ENCODE measurements at places on chromosomes 4 and X. TPM values are rescaled to one million over a fixed set of nuclear protein-coding genes. Genes with fewer than 3 reads are reported as not detected.

Gene TMPRSS11A
- 3.1 TPM for total RNA-seq

Gene ZNF275
- total RNA-seq = 7.7 TPM

Gene CDKL2
- total RNA-seq = 1.2 TPM

Gene PAGE5
- total RNA-seq = not detected

Gene TEX13D
- 1.4 TPM for total RNA-seq

Gene NXF2B
- not detected for total RNA-seq

Gene TRO
- total RNA-seq = 34.2 TPM

Gene CT45A1
- total RNA-seq = not detected

GRCh38 chr4:7262134-7262533, 69.8 kb downstream of the SORCS2 start:
- DNase-seq = no peak

DNA sequence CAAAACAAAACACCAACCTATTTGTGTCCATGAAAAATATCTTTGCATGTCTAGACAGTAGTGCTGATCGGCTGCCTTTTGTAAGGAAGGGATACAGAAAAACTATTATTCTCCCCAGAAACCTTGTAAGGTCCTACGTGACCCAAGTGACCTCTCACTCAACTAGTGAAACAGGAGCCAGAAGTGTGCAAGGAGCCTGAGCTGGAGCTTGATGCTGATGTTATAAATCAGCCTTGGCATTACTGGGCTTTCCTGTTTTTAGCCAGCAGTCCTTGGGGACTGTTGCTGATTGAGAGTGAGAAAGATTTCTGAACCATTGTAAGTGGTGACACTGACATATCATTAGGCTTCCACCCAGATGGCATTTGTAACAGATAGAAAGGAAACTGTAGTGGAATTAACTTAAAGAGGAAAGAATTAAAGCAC, 100.8 kb upstream of the LIMCH1 start:
- peak; percentile 72 for DNase-seq

- no peak for DNase-seq
Measured at GRCh38 chr4:157775971-157776370, 396.9 kb downstream of the GASK1B start.

- no peak for DNase-seq
Measured at GRCh38 chrX:724256-724655, 93.7 kb downstream of the SHOX start.

DNA sequence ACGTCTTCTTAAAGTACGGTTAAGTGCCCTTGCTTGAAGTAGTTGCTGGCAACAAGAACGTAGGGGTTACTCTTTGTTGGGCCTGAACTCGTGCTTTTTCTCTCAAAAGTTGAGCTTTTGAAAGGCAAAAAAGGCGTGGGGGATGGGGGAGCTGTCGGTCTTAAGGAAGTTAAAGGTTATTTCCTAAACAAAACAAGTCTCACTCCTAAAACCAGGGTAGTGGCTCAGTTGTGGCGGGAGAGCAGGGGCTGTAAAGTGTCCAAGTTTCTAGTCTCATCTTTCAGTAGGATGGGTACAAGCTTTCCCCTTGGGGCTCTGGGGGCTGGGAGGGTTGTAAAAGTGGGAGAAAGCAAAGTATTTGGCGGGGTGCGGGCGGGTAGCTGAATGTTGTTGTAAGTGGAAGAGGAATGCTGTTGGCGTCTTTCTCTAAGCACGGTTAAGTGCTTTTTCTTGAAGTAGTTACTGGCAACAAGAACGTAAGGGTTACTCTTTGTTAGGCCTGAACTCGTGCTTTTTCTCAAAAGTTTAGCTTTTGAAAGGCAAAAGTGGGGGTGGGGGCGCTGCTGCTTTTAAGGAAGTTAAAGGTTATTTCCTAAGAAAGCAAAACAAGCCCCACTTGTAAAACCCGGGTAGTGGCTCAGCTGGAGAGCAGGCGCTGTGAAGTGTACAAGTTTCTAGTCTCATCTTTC, 904 bp upstream of the WDR1 start:
- DNase-seq = peak; percentile 59

DNA sequence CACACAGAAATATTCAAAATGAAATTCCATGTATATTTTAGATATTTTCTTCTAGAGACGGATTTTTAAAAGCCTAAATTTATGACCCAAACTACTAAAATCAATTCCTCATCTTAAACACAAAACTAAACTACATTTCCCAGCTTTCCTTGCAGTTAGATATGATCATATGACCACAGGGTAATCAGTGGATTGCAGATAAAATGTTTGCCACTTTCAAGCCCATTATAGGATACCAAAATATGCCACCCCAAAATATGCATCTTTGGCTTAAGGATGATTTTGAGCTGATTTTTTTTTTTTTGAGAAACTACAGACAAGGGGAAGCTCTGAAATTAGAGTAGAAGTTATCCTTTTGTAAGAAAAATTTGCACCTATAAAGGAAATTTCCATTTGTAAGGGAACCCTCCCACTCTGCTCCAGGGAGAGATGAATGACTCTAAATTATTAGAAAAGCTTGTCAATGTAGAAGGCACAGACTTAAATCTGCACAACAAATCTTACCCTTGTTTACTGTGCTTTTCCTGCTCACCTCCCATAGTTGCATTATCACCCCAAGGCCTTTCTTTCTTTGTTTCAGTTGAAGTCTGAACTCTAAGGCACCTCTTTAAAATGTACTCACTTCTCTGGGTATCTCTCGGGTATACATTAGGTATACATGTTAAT, 503.0 kb downstream of the PDHA2 start:
- DNase-seq = no peak

GRCh38 chr4:99845708-99846469, 29.3 kb downstream of the DAPP1 start:
- no peak for DNase-seq

- DNase-seq = no peak
Measured at GRCh38 chrX:65528293-65528692, 6.3 kb downstream of the LAS1L start.

- peak; percentile 44 for DNase-seq
Measured at GRCh38 chrX:4588893-4589292, 875.4 kb upstream of the PRKX start.

DNA sequence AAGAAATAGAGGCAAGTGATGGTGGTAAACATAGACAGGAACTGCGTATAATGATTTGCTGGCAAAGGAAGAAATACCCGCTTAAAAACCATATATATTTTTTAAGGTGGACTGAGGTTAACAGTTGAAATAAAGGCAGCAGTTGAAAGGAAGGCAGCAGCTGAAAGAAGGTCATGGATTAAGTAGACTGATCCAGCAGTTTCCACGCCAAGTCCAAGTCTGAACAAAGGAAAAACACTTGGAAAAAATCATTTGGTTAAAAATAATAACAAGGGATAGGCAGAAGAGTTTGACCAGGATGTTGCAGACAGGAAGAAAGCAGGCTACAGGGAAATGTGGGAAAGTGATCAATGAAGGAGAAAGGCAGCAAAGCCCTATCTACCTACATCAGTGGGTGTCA, 93.6 kb downstream of the AMELX start:
- no peak for DNase-seq

- peak; percentile 62 for DNase-seq
Measured at GRCh38 chr4:183430317-183430993, 14.0 kb upstream of the CDKN2AIP start.

DNA sequence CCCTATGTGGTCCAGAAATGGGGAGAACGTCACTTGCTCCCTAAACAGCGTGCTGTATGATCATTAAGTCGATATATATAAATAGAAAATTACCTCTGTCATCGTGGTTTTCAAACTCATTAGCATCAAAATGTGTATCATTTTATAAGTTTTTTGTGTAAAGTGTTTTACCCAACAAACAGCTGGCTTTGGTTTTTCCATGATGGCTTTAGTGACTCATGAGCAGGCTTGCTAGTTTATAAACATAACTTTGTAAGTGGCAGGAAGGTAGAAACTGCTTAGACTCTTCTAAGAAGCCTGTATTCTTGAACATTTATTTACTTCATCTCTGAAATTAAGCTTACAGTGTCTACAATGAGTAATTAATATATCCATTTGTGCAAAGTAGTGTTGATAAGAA, 108.4 kb upstream of the DIPK2B start:
- no peak for DNase-seq

DNA sequence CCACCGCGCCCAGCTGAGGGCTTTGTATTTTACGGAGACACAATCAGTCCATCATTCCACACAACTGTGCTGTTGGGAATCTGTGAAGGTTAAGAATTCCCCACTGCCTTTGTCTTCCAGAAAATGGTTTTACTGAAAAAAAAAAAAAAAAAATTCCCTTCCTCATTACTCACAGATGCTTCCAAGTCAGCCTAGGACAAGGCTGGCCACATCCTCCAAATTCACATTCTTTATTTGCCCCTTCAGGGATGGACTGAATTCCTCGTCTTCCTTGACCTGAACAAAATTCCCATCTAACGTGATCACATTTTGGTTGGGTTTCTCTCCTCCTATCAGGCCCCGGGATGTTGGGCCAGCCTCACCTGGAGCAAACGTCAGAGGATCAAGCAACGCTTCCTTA, 130.3 kb downstream of the DHRSX start:
- no peak for DNase-seq

DNA sequence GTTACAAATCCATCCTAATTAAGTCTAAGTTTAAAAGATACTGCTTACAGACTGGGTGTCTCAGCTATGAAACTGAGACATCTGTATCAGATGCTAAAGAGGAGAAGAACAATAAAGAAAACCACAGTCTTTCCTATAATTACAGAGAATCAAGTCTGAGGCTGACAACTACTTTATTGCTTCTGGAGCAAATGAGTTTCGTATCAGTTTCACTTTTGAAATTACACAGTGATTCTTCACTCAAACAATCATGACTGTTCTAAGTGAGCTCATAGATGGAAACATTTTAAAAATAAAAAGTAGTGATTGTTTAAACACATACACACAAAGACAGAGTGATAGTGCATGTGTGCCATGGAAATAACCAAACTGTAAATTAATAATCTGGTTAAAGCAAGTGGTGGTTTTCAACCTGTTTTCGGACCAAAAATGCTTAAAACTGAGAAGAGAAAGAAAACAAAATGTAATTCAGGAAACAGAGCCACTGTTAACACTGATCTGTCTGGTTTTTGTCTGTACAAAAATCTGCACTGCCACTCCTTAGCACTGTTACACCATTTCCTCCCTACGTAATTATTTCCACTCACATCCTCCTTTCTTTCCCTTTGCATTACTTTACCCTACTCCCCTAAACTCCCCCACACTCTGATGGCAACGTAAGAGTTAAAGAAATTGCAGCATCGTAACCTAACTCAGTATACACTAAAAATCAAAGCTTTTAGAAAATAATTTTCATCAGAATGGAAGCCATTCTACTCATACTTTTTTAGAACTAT, 12.5 kb downstream of the RFC1 start:
- DNase-seq = peak; percentile 43

- no peak for DNase-seq
Measured at GRCh38 chr4:108044951-108045686, 55.4 kb downstream of the HADH start.

- no peak for DNase-seq
Measured at GRCh38 chrX:122501652-122502051, 682.4 kb upstream of the GRIA3 start.

DNA sequence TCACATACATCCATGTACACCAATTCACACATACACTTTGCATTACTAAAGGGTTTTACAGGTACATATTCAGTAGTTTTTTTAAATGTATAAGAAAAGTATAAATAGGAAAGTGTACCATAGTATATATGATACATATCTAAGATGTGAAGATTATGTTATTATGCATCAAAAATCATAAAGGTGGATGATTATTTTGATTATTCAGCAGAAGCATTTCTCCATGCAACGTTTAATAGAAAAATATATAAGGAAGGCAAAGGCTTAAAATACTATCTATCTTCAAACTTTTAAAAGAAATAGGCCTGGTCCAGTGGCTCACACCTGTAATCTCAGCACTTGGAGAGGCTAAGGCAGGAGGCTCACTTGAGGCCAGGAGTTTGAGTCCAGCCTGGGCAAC, 133.5 kb upstream of the KLF3 start:
- DNase-seq = no peak

GRCh38 chr4:138310991-138311390, 68.8 kb upstream of the SLC7A11 start:
- DNase-seq = peak; percentile 60

GRCh38 chr4:90994851-90995574, 867.8 kb downstream of the CCSER1 start:
- DNase-seq = peak; percentile 89

DNA sequence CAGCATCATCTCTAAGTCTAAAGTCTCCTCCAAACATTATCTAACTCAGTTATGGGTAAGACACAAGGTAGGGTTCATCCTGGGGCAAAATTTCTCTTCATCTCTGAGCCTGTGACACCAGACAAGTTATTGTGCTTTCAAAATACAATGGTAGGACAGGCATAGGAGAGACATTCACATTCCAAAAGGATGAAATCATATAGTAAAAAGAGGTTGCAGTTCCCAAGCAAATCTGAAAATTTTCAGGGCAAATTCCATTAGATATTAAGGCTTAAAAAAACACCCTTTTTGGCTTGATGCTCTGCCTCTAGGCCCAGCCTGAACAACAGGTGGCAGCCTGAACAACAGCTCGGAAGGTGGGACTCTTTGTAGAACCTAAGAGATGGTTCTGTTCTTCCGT, 448.3 kb upstream of the SLIT2 start:
- DNase-seq = no peak

DNA sequence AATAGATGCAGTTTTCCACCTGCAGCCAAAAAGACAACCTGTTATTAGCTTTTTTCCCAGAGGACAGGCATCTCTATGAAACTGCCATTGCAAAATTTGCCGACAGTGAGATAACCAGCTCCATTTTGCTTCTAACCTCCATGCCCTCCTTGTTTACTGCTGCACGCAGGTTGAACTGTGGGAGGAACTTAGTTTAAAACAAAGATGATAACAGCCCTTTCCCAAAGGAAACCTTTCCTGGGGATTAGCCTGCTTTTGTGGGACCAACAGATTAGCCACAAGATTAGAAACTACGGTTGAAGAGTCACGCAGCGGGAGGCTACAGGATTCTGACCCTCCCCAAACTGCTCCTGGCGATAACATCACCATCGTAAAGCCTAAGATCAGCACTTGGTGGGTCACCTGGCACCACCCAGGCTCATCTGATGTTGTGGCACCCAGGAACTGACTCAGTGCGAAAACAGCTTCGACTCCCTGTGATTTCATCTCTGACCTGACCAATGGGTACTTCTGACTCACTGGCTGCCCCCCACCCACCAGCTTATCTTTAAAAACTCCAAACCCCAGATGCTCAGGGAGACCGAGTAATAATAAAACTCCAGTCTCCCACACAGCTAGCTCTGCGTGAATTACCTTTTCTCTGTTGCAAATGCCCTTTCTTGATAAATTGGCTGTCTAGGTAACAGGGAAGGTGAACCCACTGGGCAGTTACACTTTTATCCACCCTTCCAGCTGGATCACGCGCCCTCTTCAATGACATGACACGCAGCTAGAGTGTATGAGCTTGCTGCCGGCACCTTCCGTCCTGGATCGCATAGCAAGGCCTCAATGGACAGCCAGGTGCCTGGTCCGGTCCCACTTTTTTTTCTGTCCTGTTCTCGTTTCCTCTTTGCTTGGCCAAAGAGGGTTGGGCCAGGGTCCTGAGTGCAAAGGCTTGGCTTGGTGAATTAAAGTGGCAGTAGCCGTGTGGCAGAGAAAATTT, 27.2 kb downstream of the NOP14 start:
- no peak for DNase-seq

GRCh38 chr4:104500442-104500841, 5.7 kb upstream of the CXXC4 start:
- DNase-seq = no peak

- no peak for DNase-seq
Measured at GRCh38 chrX:43975796-43976195, 2.6 kb upstream of the NDP start.

Data from umbilical cord (tissue), 2 donors.